CD4-positive, alpha-beta T cell treated with Interleukin-2 at 100 ng/mL for 4 hours (primary cell): ENCODE measurements at places on chromosomes 7 and 10.

DNA sequence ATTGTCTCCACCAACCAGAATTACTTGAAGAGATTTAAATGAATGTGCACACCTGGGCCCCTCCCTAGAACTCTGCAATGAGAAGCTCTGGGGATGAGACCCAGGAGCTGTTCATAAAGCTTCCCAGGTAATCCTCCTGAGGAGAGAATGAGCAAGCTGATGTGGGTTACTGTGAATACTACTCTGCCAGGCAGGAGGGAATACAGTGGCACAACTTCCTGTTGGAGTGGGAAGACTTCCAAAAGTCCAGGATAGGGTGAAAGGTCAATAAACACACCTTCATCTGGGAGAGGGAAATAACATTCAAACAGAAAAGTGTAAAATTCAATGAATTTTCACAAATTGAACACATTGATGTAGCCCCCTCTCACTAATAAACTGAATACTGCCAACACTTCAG, 351.4 kb downstream of the ABCA13 start:
- DNase-seq = no peak

GRCh38 chr7:16089801-16090200, 331.5 kb downstream of the CRPPA start:
- no peak for DNase-seq

DNA sequence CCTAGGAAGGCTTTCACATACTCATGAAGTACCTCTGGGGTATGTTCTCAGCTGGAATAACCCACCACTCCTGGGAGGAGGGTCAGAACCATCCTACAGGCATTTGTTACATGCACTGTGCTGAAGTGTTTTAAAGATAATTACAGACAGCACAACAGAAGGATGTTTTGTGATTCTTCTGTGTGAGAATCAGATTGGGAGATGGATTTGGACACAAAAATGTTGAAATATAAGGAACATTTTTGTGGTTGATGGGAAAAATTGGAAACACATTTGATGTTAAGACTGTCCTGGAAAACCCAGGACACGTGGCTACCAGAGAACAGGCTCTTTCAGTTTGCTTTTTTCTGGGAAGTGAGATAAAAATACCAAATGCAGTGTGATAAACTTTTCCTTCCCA, 61.4 kb downstream of the BICC1 start:
- no peak for DNase-seq

DNA sequence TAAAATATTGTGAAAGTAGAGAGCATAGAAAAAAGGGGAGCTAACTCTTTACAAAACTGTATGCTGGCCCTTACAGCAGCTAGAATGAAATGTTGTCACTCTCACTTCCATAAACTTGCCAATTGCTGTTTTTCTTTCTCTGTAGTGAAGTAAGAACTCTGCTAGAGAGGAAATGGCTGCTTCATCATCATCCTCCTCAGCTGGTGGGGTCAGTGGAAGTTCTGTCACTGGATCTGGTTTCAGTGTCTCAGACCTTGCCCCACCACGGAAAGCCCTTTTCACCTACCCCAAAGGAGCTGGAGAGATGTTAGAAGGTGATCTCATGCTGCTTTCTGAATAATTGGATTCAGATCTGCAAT, 7.6 kb upstream of the ASCC1 start:
- no peak for DNase-seq

- DNase-seq = no peak
Observed at GRCh38 chr7:117895276-117895675, 22.0 kb upstream of the CTTNBP2 start.

DNA sequence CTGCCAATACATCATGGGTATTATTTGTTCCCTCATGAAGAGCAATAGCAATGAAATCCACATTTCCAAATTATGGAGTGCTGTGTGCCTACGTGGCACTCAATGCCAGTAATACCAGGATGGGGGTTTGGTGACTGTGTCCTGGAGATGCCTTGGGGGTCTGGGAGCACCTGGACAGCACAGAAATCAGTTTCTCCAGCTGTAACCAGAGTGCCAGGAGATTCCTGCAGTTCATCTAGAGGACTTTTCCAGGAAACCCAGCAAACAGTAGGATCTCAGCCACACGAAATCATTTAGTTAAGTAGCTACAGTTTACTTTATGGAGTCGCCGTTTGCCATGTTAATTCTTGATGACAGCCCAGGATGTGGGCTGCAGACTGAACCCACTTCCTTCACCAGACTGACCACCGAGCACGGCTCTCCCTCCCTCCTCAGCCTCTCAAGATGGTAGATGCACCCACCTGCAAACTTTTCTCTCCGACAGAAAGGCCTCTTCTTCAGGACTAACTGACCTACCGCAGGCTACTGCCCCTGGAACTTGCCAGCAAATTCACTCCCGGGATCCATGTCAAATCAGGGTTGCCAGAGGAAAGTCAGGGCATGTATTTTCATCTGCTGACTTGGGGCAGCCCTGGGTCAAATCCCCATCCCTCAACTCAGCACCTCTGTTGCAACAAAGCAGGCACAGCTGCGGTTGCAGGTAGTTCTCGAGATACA, 30.3 kb downstream of the MKI67 start:
- peak; percentile 12 for DNase-seq

- no peak for DNase-seq
Observed at GRCh38 chr10:73576178-73576889, 14.8 kb downstream of the USP54 start.

- no peak for DNase-seq
Observed at GRCh38 chr7:30799206-30799975, 28.2 kb downstream of the MINDY4 start.

- no peak for DNase-seq
Observed at GRCh38 chr7:33979807-33980355, 74.5 kb downstream of the BMPER start.

- no peak for DNase-seq
Observed at GRCh38 chr10:122508021-122508420, 46.7 kb downstream of the HTRA1 start.

GRCh38 chr7:54931532-54931931, 87.3 kb upstream of the EGFR start:
- no peak for DNase-seq

DNA sequence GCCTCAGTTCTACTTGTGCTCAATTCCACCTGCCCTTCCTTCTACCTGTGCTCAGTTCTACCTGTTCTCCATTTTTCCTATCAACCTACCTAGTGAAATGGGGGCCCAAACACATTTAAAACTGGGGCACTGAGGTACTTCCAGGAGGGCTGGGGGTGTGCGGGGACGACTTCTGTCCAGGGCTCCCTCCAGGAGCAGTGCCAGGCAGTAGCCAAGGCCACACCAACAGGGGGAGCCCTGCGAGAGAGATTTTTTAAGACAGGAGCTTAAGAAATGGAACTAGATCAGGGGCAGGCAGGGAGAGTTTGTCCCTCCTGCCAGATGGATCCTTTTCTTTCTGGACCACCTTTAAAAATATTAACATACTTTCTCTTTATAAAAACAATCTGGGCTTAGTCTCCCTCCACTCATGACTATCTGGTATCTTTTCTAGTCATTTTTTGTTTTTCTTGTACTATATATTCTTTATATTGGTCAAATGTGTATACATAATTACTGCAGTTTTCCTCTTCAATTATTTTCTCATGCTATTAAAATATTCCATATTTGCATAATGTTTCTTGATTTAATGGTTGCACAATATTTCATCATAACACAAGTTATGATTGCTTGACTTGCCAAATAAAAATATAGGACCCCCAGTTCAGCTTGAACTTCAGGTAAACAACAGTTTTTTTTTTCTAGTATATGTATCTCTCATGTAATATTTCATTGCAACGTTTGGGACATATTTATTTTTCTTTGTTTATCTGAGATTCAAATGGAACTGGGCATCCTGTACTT, 47.3 kb upstream of the INSYN2A start:
- DNase-seq = peak; percentile 4

- DNase-seq = no peak
Observed at GRCh38 chr7:20839987-20840386, 53.3 kb upstream of the SP8 start.

DNA sequence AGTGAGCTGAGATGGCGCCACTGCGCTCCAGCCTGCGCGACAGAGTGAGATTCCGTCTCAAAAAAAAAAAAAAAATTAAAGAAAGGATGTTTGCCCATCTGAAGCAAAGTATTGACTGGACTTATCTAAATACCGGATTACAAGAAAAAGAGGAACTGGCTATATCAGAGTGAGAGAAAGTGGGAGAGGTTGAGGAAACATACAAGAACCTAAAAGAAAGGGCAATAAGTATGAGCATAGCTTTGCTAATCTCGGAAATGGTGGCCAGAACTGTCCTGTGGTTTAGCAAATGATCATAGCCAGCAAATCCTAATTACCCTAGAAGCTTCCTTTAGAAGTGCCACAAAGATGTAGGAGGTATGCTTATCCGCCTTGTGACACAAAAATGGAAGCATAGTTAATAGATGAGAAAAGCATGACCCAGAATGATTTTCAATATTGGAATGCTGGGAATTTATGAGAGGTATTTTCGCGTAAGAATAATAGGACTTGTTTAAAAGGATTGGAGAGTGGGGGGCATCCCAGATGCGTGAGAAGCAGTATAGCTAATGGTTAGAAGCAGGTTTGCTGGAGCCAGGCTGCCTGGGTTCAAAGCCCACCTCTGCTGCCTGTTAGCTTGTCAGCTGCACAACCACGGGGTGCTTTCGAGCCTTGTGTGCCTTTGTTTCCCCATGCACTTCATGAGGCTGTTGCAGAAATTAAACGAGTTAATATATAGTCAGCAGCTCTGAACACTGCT, 1.2 kb upstream of the GTPBP4 start:
- DNase-seq = no peak

GRCh38 chr10:94287336-94287735, 75.4 kb downstream of the NOC3L start:
- DNase-seq = no peak

GRCh38 chr7:141563956-141564623, 12.9 kb downstream of the AGK start:
- peak; percentile 8 for DNase-seq

DNA sequence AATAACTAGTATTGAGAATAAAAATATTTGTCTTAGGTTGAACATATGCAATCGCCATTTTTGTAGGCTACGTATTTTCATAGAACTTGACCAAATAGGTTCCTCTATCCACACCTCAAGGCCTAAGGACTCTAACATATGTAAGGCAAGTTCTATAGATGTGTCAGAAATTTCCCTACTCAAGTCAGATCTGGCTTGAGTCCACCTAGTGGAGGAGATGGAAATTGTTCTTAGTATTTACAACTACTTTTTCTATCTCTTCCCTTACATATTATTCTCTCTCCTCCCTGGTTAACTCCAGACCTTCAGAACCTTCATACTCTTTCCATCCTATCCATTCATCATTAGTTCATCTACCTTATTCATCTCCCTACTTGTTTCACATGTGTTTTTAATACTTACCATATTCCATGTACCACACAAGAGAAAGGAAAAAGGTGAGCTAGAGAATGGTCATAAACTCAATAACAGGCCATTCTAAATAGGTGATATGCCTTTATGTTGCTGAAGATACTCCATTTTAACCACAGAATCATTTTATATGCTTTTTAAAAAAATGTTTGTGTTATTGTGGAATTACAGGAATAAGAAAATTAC, 174.5 kb upstream of the HDAC9 start:
- peak; percentile 33 for DNase-seq

- DNase-seq = no peak
Observed at GRCh38 chr7:137895301-137896221, 48.8 kb upstream of the DGKI start.

- DNase-seq = no peak
Observed at GRCh38 chr7:69643708-69644445, 45.6 kb downstream of the AUTS2 start.

- DNase-seq = no peak
Observed at GRCh38 chr10:29394321-29394932, 105.6 kb downstream of the LYZL1 start.

- DNase-seq = no peak
Observed at GRCh38 chr10:12048547-12048946, 5.9 kb upstream of the UPF2 start.

DNA sequence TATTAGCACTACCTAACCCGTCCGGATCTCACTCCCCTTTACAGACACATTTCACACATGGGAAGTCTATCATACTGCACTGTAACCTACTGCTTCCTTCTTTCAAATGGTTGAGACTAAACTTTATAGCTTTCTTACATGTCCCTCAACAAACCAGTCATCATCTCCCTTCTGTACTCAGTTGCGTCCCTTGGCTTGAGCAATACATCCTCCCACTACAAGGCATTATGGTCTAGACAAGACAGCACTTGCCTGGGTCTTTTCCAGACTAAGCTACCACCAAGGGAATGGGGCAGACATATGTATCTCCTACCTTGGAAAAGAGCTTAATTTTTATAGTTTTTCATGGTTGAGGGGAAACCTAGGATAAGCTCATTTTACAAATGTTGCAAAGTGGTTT, 575.2 kb downstream of the KCNMA1 start:
- DNase-seq = no peak

- peak; percentile 7 for DNase-seq
Observed at GRCh38 chr10:112950714-112951358, 789 bp downstream of the TCF7L2 start.

GRCh38 chr10:1573981-1574380, 163.3 kb downstream of the ADARB2 start:
- no peak for DNase-seq

DNA sequence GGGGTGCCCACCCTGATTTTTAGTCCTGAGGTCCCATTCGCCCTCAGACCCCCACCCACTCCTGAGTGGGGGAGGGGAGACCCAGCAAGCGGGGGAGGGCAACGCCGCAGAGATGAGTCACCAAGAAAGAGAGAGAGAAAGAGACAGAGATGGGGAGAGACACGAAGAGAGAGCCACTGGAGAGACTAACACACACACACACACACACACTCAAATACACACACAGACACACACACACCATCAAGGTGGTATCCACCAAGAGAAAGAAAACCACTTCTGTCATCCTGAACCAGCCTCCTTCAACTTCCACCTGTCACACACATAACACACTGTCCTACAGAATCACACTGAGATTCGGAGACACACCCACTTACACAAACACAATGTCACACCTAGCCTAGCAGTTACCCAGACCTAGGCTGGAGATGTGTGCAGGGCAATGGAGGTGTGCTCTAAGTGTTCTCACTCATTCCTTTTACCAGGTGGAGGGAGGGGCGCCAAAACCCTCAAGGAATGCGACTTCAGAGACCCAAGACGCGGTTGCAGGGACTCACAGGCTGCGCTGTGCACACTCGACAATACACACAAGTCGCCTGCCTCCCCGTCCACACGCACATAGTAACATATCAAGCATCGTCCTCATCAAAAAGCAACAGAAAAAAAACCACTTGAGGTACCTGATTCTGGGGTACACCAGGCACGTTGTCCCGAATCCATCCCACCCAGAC, 3.9 kb upstream of the VGF start:
- no peak for DNase-seq

- DNase-seq = no peak
Observed at GRCh38 chr10:11299125-11299524, 281.5 kb downstream of the CELF2 start.
